Stimulated activated CD4-positive, alpha-beta T cell treated with anti-CD3 and anti-CD28 coated beads, TNF-alpha, amount 100 ng/mL, for 24 hours (primary cell): ENCODE measurements at places on chromosomes 1 and 21.
A peak's percentile ranks its signal among the peaks of the same experiment; 100 is the strongest.

GRCh38 chr1:22428672-22429071 is 23.0 kb upstream of the ZBTB40 start:
- no peak for DNase-seq

GRCh38 chr1:85629532-85629920 is 49.0 kb downstream of the CCN1 start:
- DNase-seq = no peak

GRCh38 chr1:41366455-41367287 is 5.4 kb downstream of the FOXO6 start:
- DNase-seq = no peak

DNA sequence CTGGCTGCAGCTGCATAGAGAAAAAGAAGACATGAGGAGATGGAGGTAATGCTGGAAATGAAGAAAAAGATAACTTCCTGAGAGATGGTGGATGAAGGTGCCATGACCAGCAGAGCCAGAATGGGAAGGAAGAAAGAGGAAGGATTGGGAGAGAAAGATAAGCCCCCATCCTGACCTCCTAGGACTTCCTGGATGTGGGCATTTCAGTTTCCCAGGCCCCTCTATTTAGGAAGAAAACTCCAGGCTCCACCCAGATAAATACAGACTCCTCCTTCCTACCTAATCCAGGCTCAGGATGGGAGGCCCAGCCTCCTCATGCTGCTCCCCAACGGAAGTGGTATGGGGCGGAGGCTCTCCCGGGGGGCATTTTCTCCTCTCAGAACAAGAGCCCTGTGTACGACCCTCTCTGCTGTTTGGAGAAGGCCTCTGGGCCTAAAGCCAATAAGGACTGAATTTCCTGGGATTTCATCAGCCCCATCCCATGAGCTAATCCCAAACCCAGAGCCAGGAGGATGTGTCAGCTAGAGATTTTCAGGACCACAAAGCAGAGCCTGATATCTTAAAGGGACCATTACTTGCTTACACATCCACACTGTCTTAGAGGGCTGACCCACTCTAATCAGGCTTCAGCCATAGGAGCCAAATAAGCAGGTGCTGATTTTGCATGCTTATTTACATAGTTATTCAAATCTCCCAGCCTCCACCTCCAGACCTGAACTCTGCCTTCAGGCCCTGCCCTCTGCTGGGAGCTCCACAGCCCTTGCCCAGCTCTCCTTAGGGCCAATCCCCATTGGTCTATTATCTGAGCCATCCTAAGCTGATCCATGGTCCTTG is 5.1 kb upstream of the ARHGEF2 start:
- no peak for DNase-seq

GRCh38 chr21:37909936-37910335 is 6.3 kb downstream of the KCNJ6 start:
- DNase-seq = no peak

DNA sequence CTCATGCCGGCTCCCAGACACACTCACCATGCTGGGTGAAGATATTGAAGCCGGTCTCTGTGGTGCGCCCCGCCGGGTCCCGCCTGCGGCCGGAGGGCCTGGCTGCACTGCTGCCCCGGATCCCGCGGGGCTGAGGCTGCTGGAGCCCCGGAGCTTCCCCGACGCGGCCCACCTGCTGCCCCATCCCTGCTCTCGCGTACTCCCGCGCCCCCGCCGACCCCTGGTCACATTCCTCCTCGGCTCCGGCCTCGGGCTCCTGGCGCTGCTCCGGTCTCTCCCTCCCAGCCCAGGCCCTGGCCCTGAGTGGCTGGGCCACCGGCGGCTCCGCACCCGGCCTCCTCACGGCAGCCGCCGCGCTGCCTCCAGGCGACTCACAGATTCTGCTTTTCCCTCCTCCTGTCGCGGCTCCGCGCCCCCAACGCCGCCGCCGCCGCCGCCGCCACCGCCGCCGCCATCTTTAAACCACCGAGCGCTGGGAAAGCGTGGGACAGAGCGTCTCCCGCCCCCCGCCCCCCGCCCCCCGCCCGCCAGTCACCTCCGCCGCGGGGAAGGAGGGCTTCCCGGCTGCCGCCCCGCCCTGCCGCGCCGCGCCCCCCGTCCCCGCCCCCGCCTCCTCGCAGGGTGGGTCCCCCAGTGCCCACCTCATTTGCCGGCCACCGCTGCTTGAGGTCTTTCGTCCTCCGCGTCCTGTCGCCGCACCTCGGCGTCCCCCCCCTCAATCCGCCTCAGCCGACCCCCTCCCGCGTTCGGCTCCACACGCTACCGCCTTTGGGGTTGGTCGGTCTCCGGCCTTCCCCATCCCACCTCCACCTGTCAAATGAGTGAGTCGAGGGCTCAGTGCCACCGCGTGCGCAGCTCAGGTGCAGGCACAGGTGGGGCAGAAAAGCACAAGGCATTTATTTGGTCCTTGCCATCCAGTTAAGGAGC is at the start of gene ABL2:
Gene ABL2, minus strand, starts transcription at position 464 of the 927 bp plus-strand sequence. Its CDS starts 280 bp downstream, at position 184.
- DNase-seq = peak; percentile 18

DNA sequence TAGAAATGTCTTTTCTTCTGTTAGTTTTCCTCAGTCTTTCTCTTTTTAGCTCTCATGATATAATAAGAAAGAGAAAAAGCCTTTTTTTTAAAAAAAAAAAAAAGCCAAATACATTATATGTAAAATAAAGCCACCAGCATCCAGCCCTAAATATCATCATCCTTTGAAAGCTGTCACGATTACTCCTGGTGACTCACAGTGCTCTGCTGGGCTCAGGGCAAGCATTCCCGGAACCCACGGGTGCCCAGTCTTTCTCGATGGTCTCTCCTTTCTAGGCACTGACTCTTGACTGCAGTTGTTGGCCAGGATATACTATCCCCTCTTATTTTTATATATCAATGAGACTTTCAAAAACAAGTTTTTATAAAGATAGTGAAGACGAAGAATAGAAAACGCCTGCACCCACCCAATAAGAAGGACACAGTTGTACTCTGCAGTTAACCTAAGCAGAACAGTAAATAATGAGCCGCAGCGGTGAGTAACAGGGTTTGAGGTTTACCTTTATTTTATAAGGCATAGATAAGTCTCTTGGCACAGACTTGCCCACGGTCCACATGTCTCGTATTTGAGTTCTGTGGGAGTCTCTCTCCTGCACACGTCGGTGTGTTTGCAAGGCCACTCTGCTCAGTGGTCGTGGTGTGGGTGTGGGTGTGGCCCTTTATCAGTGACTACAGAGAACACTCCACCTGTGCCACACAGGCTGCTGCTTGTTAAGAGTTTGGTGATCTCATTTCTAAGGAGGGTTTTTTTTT is 15.7 kb upstream of the MX2 start:
- DNase-seq = no peak

DNA sequence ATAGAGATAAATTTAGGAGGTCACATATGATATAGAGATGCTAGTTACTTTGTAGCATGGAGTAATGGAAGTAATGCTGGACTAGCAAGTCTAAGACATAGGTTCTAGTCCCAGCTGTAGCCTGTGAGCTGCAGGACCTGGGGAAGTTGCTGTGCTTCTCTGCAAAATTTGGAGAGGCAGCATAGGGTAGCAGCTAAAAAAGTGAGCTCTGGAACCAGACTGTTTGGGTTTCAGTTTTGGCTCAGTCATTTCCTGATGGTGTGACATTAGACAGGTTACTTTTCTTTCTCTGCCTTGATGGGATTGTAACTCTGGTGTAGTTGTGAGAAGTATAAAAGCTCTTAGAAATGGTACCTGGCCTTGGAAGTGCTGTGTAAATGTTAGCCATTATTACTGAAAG is 3.3 kb downstream of the METTL13 start:
- DNase-seq = no peak
